Non-pigmented ciliary epithelial cell (primary cell): ENCODE measurements at places on chromosomes 4 and X.

DNA sequence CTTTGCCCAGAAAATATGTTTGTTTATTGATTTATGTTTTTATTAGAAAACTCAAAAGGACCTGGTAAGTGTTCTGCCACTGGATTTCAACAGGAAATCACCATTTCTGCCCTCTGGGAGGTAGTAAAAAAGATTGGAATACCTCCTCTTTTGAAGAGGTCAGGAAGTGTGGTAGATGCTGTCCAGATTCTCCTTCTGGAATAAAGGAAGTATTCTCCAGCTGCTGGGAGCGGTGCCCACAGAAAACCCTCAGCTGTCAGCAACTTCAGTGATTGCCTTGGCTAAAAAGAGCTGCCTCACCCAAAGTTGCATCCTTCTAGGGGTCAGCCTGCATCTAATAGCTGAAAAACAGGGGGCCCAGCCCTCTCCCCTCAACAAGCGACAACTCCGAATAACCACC, 13.8 kb upstream of the ZNF674 start:
- DNase-seq, result no peak

GRCh38 chr4:78613522-78614321, 62.2 kb downstream of the ANXA3 start:
- no peak for DNase-seq

- DNase-seq, result no peak
These were observed 3.3 kb downstream of the RELL1 start for GRCh38 chr4:37682701-37683401.

DNA sequence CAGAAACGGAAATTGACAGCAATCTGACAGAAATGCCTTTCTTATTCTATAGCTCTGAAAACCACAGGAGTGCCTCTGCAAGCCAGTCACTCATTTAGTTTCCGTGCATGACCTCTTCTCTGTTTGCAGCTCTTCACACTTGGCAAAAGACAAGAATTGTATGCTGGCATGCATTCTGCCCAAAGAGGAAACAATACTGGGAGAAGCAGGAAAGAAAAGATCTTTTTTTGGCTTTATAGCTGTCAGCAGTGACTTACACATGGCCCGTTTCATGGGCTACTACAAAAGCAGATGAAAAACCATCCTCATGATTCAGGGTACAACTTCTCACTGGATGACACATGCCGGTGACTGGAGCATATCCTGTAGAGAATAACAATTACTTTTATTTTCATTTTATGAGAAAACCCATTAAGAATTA, 249.4 kb downstream of the ADAMTS3 start:
- DNase-seq, result peak; percentile 19

DNA sequence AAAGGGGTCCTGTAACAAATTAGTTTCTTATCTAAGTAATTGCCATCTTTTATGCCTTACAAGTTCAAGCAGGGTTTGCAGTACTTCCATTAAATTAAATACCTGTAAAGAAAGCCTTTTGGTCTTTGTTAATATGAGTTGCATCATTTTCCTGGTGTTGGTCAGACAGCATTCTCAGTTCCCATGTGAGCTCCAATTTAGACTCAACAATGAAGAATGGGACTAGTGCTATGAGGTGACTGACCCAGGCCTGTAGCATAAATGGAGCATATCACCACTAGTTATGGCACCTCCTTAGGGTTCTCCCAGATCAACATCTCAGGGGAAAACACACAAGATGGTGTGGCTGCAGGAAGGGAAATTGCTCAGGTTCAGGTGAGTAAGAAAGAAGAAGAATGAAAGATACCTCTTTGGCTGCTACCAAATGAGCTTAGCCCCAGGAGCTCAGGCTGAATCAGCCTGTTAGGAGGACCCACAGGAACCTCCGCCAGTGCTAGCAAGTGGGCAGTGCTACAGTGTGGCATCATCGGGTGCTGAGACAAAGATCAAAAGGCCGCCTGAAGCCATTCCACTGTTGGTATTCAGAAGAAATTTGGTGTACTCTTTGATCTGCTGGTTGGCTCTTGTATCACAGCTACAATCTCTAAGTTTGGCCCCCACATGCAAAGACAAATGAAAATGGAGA, 1.8 kb downstream of the TTC29 start:
- DNase-seq, result no peak

DNA sequence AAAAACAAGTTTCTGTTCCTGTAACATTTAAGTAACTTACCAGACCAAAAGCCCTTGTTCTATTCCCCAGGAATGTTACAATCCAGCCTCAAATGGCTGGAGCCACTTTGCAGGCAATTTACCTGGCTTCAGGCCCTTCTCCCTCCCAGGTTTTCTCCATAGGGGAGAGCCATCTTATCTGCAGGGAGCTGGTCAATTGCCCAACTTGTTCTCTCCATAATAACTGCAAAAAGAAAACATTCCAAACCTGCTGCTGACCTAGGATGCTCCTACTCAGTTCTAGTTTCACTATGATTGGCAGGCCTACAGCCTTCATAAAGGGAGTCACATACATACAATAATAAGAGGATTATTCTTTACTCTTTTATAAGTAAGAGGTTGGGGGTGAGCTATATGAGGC, 670.7 kb downstream of the PCDH7 start:
- no peak for DNase-seq

DNA sequence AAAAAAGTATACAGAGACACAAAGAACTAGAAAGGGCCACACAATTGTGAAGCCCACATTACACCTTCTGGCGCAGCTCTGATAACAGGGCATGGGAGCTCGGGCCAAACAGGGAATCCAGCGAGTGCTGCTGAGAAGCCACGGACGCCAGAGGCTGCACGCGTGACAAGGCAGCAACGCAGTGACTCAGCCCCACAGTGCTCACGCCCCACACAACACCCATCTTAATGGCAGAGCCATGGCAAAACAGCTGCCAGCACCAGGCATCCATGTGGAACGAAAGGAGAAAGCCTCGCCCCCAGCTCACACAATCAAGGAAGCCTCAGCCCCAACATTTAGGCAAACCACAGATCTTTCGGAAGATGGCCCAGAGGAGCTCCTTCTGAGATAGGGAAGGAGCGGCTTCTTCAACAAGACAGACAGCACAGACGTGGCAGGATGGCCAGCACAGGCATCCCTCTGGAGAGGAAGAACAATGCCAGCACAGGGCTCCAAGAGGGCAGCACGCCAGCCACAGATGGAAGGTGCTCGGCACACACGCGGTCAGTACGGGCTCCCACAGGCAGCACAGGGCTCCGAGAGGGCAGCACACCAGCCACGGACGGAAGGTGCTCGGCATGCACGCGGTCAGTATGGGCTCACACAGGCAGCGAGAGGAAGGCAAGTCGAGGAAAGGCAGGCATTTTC, 33.1 kb downstream of the GAK start:
- no peak for DNase-seq

- peak; percentile 87 for DNase-seq
These were observed 193.0 kb upstream of the C1QTNF7 start for GRCh38 chr4:15234856-15235126.

- no peak for DNase-seq
These were observed 10.2 kb downstream of the TIGD2 start for GRCh38 chr4:89121387-89122068.

DNA sequence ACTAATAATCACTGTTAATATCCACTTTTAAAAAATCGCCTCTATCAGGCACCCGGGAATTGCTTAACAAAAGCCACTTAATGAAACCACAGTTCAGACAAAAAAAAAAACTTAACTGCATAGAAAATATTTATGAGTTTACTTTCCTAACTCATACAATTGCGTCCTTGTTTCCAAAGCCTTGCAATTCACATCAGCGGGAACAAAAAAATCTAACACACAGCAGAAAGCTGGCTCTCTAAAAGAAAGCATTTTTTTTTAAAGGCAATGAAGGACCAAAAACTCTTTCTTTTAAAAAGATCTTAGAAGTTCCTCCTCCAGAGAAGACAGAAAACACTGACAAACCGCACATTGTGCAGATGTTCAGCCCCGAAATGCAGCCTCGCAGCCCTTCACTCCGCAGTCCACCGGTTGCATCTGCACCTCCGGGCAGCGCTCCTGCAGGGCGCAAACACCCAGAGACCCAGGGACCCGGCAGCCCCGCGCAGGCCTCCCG, 812 bp downstream of the FAT1 start:
- DNase-seq, result no peak

DNA sequence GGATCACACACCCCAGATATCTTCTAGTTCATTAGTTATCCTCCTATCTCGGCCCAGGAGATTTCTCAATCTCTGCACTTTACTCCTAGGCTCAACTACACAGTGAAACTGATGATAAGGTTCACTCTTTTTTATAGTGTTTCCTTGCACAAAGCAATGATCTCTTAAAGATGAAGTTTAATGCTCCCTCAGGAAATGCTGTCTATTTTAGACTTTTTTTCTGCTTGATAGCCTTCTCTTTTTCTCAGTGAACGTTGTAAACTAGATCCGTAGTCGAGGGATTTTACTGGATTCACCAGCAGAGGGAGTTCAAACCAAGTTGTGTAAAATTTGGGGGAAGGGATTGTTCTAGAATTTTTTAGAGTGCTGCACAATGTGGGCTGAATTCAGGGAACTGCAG, 269.6 kb downstream of the GBA3 start:
- no peak for DNase-seq

GRCh38 chrX:150868625-150869024, 29.8 kb downstream of the CD99L2 start:
- no peak for DNase-seq

DNA sequence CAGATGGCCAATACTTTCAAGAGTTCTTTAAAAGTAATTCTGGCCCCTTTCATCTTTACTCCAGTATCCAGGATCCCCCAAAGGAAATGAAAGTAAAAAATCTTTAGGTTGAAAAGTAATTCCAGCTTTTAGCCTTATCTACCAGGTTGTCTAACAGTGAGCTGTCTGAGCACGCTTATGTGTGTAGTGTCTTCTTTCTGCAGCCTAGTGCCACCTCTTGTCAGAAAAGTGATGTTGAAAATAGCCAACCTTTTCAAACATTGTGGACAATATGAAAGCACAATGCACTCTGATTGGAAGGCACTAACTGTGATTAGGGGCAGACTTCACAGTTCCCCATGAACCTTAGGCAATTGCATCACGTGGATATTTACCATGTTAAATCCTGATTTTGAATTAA, 92.1 kb downstream of the RELL1 start:
- DNase-seq, result no peak

DNA sequence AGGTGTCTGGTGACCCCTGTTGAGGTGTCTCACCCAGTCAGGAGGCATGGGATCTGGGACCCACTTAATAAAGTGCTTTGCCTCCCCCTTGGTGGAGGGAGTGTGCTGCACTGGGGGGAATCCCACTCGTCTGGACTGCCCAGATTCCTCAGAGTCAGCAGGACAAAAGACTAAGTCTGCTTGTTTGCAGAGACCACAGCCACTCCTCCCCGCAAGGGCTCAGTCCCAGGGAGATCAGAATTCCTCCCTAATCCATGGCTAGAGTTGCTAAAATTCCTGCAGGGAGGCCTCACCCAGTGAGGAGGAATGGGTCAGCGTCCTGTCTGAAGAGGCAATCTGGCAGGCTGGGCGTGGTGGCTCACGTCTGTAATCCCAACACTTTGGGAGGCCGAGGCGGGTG, 442.2 kb downstream of the PABPC4L start:
- DNase-seq, result no peak
